Ecto neural progenitor cell (in vitro differentiated cells): ENCODE measurements at places on chromosomes 2 and 18.

- DNase-seq = no peak
These were observed 77.8 kb downstream of the NCAPH start for GRCh38 chr2:96413323-96413722.

DNA sequence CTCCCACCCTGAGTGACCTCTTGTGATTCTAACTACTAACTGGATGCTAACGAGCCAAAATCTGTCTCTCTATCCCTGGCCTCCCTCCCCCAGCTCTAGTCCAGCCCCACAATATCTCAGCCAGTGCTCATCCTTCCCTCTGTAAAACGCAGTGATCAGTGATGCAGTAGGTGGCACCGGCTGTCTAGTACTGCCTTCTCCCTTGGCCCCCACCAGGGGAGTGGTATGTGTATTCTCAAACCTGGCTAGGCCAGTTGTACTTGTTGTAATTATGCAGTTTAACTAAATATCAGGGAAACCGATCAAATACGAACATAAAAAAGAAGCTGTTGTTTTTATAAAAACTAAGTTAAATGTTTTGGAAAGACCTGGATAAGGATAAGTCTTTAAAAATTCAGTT is 113.2 kb upstream of the ALPP start:
- no peak for DNase-seq

GRCh38 chr2:99886418-99886817 is 256.0 kb downstream of the AFF3 start:
- DNase-seq = no peak

- DNase-seq = no peak
These were observed 240.9 kb upstream of the APCDD1 start for GRCh38 chr18:10213526-10213925.

DNA sequence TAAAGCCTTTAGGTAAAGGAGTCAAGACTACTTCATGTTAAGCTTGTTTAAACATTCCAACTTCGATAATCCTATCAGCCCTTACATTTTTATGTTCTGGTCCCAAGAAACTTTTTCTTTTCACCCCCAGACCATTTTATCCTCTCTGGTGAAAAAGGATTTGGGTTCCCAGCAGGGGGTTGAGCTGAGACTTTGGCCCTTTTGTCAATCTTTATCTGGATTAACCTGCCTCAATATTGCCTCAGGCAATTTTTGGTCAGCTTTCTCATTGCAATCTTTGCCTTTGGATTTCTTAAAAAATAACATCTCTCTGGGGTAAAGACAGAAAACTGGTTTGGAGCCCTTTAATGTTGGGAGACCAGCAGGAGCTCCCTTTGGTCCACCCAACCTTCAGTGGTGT is 33.9 kb upstream of the CSRNP3 start:
- peak; percentile 72 for DNase-seq

- no peak for DNase-seq
These were observed 27.6 kb upstream of the STAT1 start for GRCh38 chr2:191041418-191042161.

- DNase-seq = no peak
These were observed 167.5 kb upstream of the ITGA4 start for GRCh38 chr2:181289698-181290097.

DNA sequence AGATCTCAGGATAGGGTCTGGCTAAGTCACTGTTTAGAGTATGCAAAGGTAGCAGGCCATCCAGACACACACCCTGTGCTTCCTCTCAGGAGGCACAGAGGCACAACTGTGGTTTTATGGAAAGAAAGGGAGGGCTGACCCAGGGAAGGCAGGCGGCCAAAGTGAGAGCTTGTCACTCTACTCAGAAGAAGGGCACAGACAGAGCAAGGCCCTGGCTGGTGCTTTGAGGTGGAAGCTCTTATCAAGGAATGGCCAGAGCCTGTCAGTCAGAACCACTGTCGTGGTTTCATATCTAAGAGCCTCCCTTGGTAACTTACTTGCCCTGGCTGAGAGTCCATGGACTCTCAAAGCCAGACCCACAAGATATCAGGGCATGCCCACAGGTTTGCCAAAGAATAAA is 40.7 kb downstream of the SLC9A2 start:
- DNase-seq = no peak

- peak; percentile 58 for DNase-seq
These were observed 117.1 kb upstream of the DTNA start for GRCh38 chr18:34592961-34593382.

DNA sequence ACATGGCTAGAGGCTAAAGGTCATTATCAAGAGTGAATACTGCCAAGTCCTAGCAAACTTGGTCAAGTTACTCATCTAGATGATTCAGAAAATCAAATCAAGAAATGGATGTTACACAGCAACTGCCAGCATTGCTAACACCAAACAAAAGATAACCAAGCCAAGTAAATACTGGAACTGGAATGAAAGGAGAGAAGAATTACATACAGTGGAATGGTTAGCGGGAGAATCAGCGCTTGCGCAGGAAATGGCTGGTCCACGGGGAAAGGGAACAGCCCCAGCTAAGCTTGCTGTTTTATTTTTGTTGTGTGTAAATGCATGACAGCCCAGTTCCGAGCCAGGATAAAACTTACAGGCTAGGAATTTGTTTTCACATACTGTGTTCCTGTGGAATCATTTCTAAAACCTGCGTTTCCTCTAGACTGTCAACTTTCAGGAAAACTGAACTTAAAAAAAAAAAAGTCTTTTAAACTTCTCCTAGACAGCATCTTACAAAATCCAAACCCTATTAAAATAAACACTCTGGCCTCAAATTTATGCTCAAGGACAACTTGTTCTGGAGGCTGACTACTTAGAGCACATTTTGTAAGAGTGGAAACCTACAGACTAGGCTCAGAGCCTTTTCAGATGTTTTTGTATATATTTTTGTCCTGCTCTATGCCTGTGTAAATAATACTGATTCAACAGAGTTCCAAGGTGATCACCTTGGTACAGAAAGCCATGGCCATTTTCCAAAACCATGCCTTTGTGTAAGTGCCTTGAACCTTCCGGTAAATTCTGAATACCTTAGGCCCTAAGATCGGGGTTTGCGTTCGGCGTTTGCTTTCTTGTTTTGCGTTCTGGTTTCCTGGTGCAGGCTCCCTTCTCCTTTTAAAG is 30.7 kb upstream of the TXNDC2 start:
- no peak for DNase-seq

GRCh38 chr2:48733067-48733503 is 22.4 kb downstream of the LHCGR start:
- DNase-seq = no peak

DNA sequence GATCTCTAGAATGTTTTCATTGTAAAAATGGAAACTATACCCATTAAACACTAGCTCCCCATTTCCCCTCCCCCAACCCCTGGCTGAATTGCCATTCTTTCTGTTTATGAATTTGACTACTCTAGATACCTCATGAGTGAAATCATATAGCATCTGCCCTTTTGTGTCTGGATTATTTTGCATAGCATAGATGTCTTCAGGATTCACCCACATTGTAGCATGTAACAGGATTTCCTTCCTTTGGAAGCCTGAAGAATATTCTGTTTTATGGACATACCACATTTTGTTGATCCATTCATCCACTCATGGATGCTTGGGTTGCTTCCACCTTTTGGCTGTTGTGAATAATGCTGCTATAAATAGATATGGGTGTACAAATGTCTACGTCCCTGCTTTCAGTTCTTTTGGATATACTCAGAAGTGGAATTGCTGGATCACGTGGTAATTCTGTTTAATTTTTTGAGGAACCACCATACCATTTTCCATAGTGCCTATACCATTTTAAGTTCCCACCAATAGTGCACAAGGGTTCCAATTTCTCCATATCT is 7.7 kb upstream of the ASB1 start:
- DNase-seq = no peak

GRCh38 chr2:162821176-162821575 is 17.4 kb downstream of the KCNH7 start:
- DNase-seq = no peak

DNA sequence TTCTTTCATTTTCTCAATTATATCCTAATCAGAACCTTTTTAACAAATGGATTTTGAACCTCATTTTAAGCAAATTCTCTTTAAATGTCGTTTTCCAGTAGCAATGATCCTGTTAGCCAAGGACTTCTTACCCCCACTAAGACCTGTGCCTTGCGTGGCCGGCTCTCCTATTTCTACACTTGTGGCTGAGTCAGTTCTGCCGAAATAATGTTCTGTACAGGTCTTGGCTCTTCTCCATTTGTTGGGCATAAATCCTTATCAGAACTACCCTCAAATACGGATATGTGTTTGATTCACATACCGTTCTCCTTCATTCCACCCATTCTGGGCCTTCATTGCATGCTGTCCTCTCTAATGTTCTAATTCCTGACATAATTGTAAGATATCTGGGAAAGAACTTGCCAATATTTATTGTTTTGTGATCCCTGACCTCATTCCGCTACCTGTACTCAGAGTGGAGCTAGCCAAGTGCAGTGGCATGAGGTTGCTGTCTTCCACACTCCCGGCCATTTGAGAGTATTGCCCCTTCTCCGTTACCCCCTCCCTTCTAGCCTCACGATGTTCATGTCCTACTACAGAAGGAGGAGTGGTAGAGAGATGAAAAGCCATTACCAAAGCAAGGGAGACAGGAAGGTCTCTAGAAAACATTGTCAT is 78.7 kb downstream of the MYOM1 start:
- DNase-seq = no peak

GRCh38 chr18:7068871-7069590 is 48.6 kb downstream of the LAMA1 start:
- no peak for DNase-seq

DNA sequence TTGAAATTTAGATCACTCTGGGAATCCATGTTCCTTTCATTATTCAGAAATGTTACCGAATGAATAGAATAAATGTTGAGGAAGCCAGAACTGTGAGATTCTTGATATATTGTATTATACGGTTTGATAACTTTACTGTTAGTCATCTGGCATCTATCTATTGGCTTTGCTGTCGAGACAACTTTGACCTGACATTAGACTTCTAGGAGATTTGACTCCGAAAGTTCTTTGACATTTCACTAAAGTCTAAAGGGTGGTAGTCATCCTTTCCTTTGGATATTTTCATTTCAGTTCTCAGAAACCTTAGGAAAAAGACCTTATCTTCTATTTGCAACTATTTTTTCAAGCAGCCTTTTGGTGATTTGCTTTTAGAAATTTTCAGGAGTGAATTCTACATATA is 1.9 kb downstream of the BMPR2 start:
- no peak for DNase-seq

- no peak for DNase-seq
These were observed 167.5 kb downstream of the AGAP1 start for GRCh38 chr2:235661167-235661937.

DNA sequence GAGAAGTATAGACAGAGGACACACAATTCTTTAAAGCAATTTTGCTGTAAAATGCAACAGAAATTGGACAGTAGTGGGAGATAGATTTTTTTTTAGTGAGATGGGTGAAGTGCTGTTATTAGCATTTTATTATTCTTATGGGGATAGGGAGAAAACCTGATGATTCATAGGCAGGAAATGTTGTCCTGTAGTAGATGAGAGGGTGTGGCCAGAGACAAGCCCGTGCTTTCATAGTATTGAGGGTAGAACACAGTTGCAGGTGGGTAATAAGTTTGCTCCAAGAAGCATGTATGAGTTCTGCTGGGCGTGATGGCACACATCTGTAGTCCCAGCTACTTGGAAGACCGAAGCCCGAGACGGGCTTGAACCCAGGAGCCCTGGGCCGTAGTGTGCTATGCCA is 128.3 kb upstream of the ARHGAP28 start:
- DNase-seq = no peak

DNA sequence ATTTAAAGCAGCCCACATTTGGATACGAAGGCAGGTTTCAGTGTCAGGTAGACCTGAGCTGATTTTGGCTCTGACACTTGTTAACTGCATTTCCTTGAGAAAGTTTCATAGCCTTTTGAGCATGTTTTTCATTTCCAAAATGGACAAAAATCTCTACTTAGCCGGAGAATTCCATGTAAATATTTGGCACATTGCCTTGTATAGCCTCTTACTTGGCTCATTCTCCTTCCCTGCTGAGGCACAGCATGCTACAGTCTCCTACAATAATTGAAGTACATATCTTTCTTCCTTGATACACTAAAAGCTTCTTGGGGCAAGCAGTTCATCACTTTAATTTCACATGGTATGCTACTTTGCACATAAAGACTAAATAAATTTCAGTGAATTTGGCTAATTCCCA is 772.2 kb upstream of the CHAC2 start:
- no peak for DNase-seq

- no peak for DNase-seq
These were observed 95.4 kb downstream of the NFATC1 start for GRCh38 chr18:79491081-79491551.

DNA sequence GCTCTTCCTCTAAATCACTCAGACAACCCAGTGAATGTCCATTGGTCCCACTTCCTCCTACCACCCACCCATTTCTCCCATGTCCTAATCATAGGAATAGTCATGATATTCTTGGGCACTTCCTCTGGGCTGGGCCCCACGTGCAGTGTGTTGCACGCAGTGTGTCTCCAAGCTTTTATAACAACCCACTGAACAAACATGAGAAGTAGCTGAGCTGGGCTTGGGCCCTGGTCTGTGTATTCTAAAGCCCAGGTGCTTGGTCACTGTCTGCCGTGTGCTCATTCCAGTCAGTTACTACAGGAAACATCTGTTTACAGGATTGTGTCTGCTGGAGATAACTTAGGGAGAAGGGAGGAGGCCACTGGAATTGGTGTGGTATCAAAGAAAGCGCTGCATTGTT is 64.2 kb upstream of the THOC1 start:
- DNase-seq = no peak

GRCh38 chr18:13930964-13931363 is 15.6 kb upstream of the MC2R start:
- no peak for DNase-seq

GRCh38 chr2:196712867-196713266 is 73.4 kb downstream of the CCDC150 start:
- DNase-seq = no peak

GRCh38 chr2:191302459-191303139 is 57.4 kb downstream of the MYO1B start:
- DNase-seq = no peak

DNA sequence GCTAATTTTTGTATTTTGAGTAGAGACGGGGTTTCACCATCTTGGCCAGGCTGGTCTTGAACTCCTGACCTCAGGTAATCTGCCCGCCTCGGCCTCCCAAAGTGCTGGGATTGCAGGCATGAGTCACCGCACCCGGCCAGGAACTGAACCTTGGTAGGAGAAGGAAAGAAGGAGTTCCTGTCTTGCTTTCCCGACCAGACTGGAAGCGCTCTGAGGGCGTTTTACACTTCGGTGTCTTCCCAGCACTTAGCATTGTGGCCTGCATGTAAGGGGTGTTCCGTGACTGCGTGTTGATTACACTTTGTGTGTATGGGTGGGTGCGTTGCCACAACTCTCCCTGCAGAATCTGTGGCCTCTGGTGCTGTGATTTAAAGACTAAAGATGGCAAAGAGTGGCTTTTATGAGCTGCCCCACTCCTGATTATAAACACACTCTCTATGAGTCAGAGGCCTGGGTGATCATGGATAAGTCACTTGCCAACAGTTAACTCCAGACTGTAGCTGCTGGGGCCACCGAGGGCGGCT is 46.0 kb downstream of the ODC1 start:
- DNase-seq = no peak

- no peak for DNase-seq
These were observed 95.9 kb downstream of the DGKD start for GRCh38 chr2:233449921-233450863.

GRCh38 chr2:47654790-47655562 is 128.0 kb upstream of the MSH6 start:
- DNase-seq = no peak
